COLO829 (cell line): ENCODE measurements at places on chromosomes 4 and X.
A peak's percentile ranks its signal among the peaks of the same experiment; 100 is the strongest.

DNA sequence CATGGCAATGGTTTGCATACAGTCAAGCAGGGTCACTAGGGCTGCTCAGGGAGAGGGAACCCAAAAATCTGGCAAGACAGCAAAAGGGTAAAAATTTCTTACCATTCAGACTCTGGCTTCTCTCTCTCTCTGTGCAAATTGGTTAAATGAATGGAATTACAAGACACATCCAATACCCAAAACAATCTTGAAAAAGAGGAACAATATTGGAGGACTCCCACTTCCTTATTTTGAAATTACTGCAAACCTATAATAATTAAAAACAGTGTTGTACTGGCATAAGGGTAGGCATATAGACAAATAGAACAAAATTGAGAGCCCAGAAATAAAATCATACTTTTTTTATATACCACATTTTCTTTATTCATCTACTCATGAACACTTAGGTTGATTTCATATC lies 24.1 kb downstream of the ETDA start:
- no peak for DNase-seq

DNA sequence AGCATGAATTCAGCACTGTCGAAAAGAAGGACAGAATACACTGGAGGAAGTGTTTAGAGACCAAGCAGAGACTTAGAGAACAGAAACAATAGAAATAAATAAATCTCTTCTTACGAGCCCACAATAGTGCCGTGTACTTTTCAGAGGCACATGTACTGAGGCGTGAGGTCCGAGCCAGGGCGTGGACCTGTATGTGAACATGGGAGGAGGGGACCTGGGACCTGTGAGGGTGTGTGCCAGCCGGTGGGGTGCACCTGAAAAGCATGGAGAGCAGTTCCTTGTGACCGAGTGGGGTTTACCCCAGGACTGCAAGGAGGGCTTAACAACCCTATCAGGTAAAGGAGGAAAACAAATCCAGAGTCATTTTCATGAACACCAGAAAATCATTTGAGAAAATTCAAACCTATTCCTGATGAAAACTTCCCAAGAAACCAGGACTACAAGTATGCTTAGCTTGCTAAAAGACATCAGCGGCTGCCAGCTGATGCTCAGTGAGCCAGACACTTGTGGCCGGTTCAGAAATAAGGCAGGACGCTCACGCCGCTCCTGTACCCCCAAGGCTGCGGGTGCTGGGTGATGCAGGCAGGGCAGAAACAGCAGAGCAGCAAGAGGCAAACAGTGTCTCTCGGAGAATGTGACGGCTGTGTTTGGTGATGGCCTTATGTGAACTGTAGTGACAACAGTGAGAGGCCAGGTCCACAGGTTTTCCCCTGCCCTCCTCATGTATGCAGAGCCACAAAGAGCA lies 37.1 kb downstream of the NELFA start:
- no peak for DNase-seq

GRCh38 chr4:1451752-1452122 lies 45.5 kb upstream of the NKX1-1 start:
- no peak for DNase-seq

DNA sequence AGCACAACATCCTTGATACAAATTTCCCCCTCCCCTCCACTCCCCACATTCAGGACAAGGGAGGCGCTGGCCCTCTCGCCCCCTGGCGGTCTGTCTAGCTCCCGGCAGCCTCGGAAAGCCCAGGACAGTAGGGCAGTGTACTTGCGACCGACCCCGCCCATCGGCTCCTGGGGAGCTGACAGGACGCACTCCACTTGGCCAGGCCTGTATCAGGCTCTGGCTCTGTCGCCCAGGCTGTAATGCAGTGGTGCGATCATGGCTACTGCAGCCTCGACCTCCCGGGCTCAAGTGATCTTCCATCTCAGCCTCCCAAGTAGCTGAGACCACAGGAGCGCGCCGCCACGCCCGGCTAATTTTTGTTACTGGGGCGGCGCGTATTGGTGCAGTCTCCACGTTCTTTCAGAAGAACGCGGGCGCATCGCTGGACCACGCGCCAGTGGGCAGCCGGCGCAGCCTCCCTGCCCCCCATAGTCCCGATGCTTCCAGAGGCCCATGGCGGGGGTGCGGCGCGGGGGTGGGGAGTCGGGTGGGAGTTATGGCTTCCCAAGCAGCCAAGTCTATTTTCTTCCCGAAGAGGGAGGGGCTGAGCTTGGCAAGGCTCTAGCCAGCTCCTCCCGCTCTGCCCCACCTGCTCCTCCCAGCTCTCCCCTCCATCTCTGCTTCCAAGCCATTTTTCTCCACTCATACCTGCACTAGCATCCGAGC lies 7.8 kb upstream of the AKAP14 start:
- peak; percentile 31 for DNase-seq

DNA sequence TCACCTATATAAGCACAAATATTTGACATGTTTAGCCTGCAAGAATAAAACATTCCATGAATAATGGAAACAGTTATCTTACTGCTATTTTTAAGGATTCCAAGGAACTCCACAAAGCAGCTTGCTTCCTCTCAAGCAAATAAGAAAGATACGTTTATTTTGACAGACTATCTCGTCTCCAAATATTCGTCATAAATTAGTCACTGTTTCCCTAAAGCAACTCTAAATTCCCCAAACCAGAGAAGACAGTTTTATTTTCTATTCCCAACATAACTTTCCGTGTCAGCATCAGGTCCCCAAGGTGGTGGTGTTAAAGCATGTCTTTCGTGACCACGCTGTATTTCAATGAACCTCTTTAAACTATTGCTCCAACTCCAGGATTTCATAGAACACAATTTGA lies 24.3 kb upstream of the DKK2 start:
- DNase-seq = no peak

GRCh38 chr4:113955948-113956347 lies 23.5 kb downstream of the ARSJ start:
- no peak for DNase-seq

GRCh38 chr4:7844594-7844991 lies 95.1 kb downstream of the AFAP1 start:
- DNase-seq = no peak

GRCh38 chr4:139728146-139728545 lies 62.5 kb downstream of the MGST2 start:
- no peak for DNase-seq

GRCh38 chr4:42543762-42544161 lies 113.1 kb downstream of the ATP8A1 start:
- no peak for DNase-seq

DNA sequence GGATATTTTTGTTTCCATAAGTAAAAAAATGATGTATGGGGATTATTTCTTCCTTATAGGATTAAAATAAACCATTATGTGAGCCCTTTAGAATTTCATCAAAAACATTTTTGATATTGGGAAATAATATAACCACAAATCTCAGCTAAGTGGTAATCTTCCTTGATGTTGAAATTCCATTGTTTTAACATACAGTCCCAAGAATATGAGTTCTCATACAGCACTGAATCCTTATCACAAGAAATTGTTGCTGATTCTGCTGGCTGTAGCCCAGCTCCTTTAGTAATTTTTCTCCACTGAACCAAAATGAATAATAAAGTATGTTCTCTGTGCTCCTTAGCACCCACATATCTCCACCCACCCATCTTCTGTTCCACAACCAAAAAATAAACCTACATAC lies 41.9 kb upstream of the FAM47B start:
- DNase-seq = no peak

DNA sequence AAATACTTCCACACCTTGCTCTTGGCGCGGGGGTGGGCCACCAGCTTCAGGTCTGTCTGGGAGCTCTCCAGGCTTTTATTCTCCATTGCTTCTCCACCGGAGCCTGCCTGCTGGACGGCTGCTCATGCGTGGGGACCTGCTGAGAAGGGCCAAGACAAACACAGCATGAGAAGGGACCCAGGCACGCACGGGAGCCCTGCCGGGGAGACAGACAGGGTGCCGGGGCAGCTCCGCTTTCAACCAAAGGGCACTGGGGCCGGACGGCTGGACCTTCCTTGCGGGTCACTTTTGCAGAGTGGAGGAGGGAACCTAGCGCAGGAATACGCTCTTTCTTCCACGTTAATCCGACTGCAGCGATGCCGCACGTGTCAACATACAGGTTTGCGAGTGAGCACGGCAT lies 10.1 kb downstream of the DHRSX start:
- DNase-seq = no peak

- no peak for DNase-seq
Observed at GRCh38 chrX:53031380-53031779, 17.2 kb upstream of the GPR173 start.

- DNase-seq = no peak
Observed at GRCh38 chr4:82951196-82951595, 50.7 kb downstream of the THAP9 start.

DNA sequence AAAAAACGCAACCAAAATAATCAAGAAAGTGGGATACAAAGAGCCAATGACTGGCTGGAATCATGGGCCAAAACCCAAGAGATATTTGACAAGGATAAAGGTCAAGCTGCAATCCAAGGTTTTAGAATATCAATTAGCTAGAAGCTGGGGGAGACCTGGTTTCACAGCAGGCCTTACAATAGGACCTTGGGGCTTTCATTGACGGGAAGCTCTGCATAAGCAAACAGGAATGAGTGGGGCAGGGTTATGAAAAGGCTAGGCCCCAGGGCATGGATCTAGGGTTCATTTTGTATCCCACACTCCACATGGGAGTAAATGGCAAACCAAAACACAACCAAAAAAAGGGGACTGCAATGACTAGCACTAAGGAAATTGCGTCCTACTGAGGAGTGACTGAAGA lies 215.3 kb downstream of the HS6ST2 start:
- no peak for DNase-seq

- peak; percentile 16 for DNase-seq
Observed at GRCh38 chrX:121011254-121011653, 25.7 kb upstream of the CT47A1 start.

GRCh38 chr4:23978002-23978401 lies 88.2 kb upstream of the PPARGC1A start:
- no peak for DNase-seq

- DNase-seq = no peak
Observed at GRCh38 chr4:78525559-78525958, 26.0 kb upstream of the ANXA3 start.

- DNase-seq = no peak
Observed at GRCh38 chr4:89491761-89492160, 184.2 kb upstream of the GPRIN3 start.

- DNase-seq = no peak
Observed at GRCh38 chr4:78706302-78706701, 69.8 kb upstream of the BMP2K start.

DNA sequence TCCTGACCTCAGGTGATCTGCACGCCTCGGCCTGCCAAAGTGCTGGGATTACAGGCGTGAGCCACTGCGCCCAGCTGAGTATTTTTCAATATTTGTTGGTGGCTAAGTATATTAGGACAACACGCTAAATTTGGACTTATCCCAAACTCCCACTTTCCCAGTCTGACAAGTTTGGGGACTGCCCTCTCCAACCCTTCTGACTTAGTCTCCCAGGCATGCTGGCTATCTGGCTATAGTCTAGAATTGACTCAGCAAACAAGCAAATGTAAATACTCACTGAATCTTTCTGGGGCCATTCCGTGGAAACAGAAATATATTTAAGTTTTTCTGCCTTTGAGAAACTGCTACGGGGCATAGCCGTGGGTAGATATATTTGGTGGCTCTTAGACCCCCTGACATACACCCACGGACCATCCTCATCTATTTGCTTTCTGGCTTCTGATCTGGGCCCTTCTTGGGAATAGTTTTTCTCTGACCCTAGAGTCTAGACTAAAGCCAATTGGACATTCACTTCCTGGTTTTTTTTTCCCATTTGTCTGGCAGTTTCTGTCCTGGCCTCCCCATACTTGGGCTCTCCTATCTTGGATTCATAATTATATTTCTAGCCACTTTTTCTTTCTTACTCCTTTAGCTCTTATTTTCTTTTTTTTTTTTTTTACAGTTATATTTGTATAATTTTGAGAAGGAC lies 11.3 kb upstream of the DOCK11 start:
- DNase-seq = no peak

GRCh38 chrX:20143561-20143960 lies 1.9 kb upstream of the EIF1AX start:
- no peak for DNase-seq

DNA sequence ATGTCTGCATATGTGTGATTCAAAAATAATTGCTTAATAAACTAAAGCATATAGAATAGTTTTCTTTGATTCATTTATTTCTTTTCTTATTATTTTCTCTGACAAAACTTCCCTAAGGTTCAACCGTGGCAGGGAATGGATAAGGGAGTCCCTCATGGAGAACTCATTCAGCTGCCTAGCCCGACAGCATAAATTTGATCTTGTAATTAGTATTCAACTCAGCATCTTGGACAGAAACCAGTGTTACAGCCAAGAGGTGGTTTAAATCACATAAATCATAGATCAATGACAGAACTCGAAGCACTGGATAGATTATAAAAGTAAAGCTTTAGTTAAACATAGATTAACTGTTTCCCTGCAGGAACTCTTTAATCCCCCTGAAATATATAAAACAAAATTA lies 174.3 kb upstream of the POU3F4 start:
- no peak for DNase-seq

DNA sequence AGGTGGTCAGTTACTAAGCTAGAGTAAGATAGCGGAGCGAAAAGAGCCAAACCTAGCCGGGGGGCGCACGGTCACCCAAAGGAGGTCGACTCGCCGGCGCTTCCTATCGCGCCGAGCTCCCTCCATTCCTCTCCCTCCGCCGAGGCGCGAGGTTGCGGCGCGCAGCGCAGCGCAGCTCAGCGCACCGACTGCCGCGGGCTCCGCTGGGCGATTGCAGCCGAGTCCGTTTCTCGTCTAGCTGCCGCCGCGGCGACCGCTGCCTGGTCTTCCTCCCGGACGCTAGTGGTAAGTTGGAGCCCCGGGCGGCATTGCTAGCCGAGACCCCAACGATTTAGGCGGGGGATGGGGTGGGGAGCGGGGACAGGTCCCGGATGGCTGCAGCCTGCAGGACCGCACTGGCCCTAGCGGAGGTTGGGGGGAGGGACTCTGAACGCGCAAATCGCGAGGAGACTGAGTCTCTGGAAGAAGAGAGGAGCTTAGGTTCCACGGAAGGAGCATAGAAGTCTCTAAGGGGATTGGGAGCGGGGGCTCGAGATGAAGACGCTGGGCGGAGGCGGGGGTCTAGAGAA lies 573 bp downstream of the HTR2C start:
- DNase-seq = no peak

- DNase-seq = peak; percentile 40
Observed at GRCh38 chrX:101229170-101229569, 9.6 kb downstream of the DRP2 start.

- DNase-seq = no peak
Observed at GRCh38 chr4:77073981-77074380, 1.8 kb downstream of the CCNI start.

DNA sequence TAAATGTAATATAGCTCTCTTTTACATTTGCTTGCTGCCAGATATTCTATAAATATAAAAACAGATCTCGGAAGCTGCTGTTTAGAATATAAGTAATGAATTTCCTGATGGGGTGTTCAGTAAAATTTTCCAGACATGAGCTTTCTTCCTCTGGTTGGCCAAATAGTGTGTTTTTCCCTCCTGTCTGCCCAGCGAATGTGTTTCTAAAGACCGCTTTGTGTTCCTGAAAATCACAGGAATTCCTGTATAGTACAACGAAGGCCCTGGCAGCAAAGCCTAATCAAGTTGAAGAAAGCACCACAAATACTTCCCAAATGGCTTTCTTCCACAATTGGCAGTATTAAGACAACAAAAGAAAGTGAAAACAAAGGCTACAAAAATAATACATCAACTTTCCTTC lies 494.1 kb downstream of the INPP4B start:
- DNase-seq = peak; percentile 48
